ENCODE measurements at places on chromosomes 11 and 22.

- no peak for DNase-seq
Observed at GRCh38 chr11:18329196-18329870, 7.0 kb downstream of the GTF2H1 start.

- no peak for DNase-seq
Observed at GRCh38 chr22:22554587-22555284, 4.3 kb downstream of the PRAME start.

GRCh38 chr11:765025-765801, 12.1 kb downstream of the GATD1 start:
- peak; percentile 76 for DNase-seq

DNA sequence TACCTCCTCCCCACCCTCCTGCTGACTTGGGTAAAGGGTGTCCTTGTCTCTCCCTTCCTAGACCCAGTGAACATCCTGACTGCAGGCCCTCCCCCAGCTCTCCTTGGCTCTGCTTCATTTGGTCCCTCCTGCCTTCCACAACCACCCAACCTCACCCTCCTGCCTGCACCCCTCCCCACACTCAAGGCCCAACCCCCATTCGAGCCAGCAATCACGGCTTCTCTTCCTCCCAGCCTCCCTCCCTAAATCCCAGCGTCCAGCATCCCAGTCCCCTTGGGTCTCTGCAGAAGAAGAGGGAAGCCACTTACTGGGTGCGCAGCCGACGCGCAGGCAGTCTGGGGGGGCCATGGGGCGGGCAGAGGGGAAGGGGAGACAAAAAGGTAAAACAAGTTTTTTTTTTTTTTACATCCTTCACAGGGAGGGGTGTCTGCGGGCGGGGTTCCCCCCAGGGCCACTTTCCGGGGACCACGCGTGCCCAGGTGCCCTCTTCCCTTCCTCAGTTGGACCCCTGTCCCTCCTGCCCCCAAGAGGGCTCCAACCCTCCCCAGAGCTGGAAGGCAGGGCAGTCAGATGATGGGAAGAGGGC, 62.5 kb downstream of the SLC22A12 start:
- DNase-seq, result no peak

DNA sequence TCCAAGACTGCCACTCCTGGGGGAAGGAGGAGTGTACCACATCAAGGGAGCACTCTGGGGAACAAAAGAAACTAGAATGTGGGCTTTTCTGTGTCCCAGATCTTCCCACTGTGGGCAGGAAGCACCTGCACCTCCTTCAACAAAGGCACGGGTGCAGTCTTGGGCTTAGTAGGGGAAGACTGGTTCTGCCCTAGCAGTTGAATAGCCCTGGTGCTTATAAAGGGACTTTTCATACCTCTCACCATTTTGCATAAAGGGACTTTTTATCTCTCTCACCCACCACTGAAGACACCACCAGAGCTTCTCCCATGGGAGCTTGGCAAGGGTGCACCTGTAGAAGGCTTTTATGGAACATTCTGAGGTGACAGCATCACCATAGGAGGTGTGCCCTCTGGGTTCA, 65.8 kb upstream of the MS4A8 start:
- no peak for DNase-seq

- no peak for DNase-seq
Observed at GRCh38 chr22:46756097-46756496, 6.4 kb upstream of the TBC1D22A start.

- DNase-seq, result no peak
Observed at GRCh38 chr11:128238521-128239265, 348.7 kb downstream of the ETS1 start.

DNA sequence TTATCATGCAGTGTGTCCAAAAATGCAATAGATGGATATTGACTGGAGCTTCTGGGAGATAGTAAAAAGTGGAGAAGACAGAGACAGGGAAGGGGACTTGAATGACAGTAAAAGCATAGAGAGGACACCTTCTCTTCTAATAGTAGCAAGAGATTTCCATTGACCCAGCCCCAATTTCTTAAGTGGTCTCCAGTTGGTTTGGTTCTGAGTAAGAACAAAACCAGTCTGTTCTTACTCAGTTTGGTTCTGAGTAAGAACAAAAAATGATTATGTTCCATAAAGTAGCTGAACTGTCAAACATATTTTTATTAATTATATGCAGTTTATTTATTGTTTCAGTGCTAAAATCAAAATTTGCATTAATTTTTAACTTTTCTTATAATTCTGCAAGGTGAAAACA, 316.8 kb upstream of the MPPED2 start:
- no peak for DNase-seq
